Upper lobe of right lung (tissue), 1 donor: ENCODE measurements at places on chromosomes 7 and 10. TPM values are rescaled to one million over a fixed set of nuclear protein-coding genes. Genes with fewer than 3 reads are reported as not detected.

The LIPF gene
- total RNA-seq, result not detected

The TEX36 gene
- total RNA-seq, result not detected

The GPR26 gene
- not detected for total RNA-seq

The HTR5A gene
- total RNA-seq, result not detected

The CDHR3 gene
- 1.4 TPM for total RNA-seq

The GNA12 gene
- total RNA-seq, result 47.2 TPM

The OPALIN gene
- not detected for total RNA-seq

The FAM25G gene
- total RNA-seq, result not detected

The LIPK gene
- total RNA-seq, result not detected

The SPDYE16 gene
- total RNA-seq, result 0.90 TPM

The ANXA8L1 gene
- total RNA-seq, result 34.6 TPM

The NODAL gene
- not detected for total RNA-seq

The RHOBTB1 gene
- 14.5 TPM for total RNA-seq

The LEP gene
- not detected for total RNA-seq

The PNLIPRP3 gene
- total RNA-seq, result 0.20 TPM

The ANKRD61 gene
- not detected for total RNA-seq

The MICALL2 gene
- 37.6 TPM for total RNA-seq

The CCZ1 gene
- total RNA-seq, result 56.7 TPM

The AGBL3 gene
- total RNA-seq, result 3.9 TPM

The WEE2 gene
- total RNA-seq, result not detected

The PRSS2 gene
- not detected for total RNA-seq

The HABP2 gene
- 3.6 TPM for total RNA-seq

The WNT2 gene
- total RNA-seq, result 12.9 TPM

The SVOPL gene
- 0.81 TPM for total RNA-seq

The WDR86 gene
- total RNA-seq, result 1.3 TPM

The RBM20 gene
- 0.41 TPM for total RNA-seq
